AG04449 (cell line): ENCODE measurements at places on chromosomes 2 and 18.
A peak's percentile ranks its signal among the peaks of the same experiment; 100 is the strongest.

- peak; percentile 94 for DNase-seq
Observed at GRCh38 chr18:11947214-11948191, 33.8 kb upstream of the IMPA2 start.

GRCh38 chr2:141911485-141912066 is 219.2 kb downstream of the LRP1B start:
- DNase-seq = no peak

DNA sequence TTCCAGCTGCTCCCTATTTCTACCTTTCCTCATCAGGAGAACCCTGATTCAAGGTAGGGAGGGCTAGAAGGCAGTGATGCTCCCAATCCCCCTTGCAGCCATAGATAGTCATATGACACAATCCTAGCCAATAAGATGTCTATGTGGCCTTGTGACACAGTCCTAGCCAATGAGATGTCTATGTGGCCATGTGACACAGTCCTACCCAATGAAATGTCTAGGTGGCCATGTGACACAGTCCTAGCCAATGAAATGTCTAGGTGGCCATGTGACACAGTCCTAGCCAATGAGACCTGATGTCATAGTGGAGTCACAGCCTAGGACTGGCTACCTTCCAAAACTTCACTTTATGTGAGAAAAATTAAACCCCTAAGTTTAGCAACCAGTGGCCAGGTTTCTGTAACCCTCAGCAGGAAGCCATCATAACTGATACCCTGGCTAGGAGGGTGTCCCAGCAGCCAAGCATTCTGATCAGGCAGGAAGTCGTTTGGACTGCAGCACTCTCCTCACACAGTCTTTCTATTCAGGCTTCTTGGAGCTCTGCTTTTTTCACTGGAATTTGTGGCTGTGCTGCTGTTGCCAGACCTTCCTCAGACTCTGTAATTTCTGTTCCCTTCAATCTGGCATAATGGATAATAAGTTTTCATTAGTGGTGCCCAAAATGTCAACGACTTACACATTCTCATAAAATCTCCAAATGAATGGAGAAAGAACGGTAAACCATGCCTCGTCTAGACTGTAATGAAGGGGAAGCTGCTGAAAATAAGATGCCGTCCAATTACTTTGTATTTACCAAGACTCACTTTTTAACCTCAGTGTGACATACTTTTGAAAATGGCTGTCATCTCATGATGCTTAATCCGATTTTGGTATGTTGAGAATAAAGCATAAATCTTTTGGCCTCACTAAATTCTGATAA is 165.0 kb upstream of the NCKAP5 start:
- DNase-seq = no peak

- DNase-seq = no peak
Observed at GRCh38 chr18:2480536-2480935, 90.8 kb downstream of the METTL4 start.
